Astrocyte (in vitro differentiated cells and primary cell): ENCODE measurements at places on chromosomes 6 and 20. TPM values are rescaled to one million over a fixed set of nuclear protein-coding genes. Genes with fewer than 3 reads are reported as not detected.

DNA sequence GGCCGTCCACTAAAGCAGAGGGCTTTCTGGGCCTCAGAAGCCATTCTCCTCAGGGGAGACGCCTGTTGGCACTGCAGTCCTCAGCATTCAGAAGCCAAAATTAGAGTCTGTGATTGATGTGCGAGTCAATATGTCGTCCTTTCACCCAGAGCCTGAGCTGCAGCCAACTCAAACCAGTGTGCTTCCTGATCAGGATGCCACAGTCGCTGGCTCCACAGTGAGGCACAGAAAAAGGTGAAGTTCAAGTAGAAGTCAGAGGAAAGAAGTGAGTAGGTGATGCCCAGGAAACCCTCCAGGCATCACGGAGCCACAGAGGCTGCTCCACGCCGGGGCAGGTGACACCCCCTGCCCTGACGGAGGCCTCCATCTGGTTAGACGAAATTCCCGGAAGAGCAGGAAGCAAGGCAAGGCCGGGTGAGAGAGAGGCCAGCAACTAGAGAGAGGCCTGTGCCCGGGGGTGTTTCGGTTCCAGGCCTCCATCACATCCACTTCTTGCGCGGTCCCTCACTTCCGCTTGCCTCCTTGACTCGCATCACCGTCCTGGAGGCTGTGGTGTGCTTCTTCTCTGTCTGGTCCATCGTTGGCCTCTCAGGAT, 177.7 kb upstream of the SNX9 start:
- DNase-seq, result no peak

Gene CPXM1
- total RNA-seq, result 10.6 and 10.9 TPM in 2 replicates

Gene TRMT6
- total RNA-seq, result 14.4 and 16.4 TPM in 2 replicates

- no peak for DNase-seq
Observed at GRCh38 chr6:154715446-154715845, 17.8 kb upstream of the SCAF8 start.

Gene PSMB9
- 34.1 and 42.8 TPM in 2 replicates for total RNA-seq

- peak; percentile 91 for DNase-seq
Observed at GRCh38 chr6:130587778-130588520, 222.1 kb downstream of the TMEM200A start.

- no peak for DNase-seq
Observed at GRCh38 chr20:47305667-47306066, 50.8 kb downstream of the ZMYND8 start.

GRCh38 chr6:105803442-105803841, 282.7 kb upstream of the PRDM1 start:
- peak; percentile 90 for DNase-seq

GRCh38 chr20:59371431-59371830, 71.0 kb downstream of the EDN3 start:
- no peak for DNase-seq

- no peak for DNase-seq
Observed at GRCh38 chr6:3293271-3294155, 34.8 kb downstream of the PSMG4 start.

DNA sequence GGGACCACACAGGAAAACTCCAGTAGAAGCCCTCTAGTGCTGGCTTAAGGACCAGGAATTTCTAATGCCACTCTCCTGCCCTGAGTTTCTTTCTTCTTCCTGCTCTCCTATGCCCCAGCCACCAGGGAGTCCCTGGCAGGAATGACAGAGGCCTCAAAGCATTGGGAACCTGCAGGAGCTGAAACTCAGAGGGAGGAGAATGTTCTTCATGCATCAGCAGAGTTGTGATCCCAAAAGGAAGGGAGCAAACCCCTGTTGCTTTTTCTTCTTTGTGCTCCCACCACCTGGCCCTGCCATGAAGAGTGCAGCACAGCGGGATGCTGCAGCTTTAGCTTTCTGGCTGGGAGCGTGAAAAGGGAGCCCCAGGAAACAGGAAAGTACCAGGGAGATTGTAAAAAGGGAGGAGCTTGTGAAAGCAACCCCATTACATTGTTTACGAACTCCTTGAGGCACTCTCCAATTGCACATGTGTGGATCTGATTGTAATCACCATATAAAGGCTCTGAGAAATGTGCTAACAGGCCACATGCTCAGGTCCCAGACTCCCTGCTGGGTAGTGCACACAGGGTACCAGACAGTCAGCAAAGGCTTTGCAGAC, 34.7 kb upstream of the FKBP1A start:
- no peak for DNase-seq

GRCh38 chr6:116300566-116300965, 20.8 kb upstream of the TSPYL1 start:
- DNase-seq, result no peak

DNA sequence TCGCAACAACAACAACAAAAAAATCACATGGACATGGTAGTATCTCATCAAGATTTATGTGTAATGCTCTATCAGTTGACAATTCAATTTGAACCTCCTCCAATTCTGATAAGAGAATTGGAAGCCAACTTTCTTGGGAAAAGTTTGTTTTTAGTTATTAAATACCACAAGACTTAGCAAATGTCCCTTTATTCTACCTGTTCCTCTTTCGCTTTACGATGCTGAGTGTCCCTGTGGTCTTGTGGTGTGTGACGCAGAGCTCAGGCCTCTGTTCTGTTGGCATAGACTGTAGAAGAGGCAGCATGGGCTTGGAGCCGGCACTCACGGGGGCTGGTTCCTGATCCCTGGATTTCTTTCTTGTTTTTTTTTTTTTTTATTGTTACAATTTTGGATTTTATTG, 76.7 kb downstream of the PSMB1 start:
- DNase-seq, result no peak

Gene DDO
- total RNA-seq, result not detected in 2 replicates

- DNase-seq, result no peak
Observed at GRCh38 chr6:33377171-33377570, 14.5 kb upstream of the KIFC1 start.

Gene EDN3
- not detected in 2 replicates for total RNA-seq

GRCh38 chr20:57330998-57331397, 1.4 kb downstream of the SPO11 start:
- no peak for DNase-seq

Gene CFAP206
- 0.60 and 0.79 TPM in 2 replicates for total RNA-seq

DNA sequence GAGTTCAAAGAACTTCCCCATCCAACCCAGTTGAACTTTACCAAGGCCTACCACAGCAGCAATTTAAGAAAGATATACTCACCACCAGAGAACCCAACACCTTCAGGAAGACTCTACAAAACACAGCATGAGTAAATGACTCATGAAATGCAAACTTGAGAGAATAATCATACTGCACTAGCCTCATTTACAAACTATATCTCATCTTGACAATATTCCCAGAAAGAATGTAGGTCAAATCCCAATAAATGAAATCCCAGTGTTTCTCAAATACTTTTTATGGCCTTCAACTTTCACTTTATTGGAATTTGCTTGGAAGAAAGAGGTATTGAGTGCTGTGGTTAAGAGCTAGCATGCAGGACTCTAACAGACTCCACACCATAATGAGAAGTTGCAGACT, 60.0 kb downstream of the FYN start:
- DNase-seq, result peak; percentile 89

DNA sequence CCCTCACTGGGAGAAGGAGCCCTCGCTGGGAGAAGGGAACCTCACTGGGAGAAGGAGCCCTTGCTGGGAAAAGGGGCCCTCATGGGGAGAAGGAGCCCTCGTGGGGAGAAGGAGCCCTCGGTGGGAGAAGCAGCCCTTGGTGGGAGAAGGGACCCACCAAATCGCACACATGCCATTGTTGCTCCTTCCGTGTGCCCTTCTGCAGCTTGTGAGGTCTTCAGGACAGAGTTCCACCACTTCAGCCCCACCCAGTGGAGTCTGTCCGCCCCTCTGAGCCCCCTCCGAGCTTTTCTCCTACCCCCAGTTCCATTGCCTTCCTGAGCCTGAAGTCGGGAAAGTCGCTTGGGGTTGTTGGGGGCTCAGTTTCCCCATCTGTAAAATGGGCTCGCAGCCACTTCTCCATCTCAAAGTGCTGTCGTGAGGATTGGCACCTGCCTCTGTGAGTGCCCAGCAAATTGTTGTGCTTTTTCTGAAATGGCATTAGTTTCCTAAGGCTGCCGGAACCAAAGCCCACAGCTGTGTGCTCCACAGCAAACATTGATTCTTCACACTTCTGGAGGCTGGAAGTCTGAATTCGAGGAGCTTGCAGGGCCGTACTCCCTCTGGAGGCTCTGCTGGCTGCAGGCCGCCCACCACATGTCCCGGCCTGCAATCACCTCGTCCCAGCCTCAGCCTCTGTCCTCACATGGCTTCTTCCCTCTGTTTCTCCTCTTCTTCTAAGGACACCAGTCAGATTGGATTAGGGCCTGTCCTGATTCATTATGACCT, 124.7 kb upstream of the PMEPA1 start:
- DNase-seq, result no peak

GRCh38 chr6:156773935-156774852, 3.0 kb upstream of the ARID1B start:
- no peak for DNase-seq

- DNase-seq, result no peak
Observed at GRCh38 chr6:98716341-98716740, 118.0 kb upstream of the POU3F2 start.

DNA sequence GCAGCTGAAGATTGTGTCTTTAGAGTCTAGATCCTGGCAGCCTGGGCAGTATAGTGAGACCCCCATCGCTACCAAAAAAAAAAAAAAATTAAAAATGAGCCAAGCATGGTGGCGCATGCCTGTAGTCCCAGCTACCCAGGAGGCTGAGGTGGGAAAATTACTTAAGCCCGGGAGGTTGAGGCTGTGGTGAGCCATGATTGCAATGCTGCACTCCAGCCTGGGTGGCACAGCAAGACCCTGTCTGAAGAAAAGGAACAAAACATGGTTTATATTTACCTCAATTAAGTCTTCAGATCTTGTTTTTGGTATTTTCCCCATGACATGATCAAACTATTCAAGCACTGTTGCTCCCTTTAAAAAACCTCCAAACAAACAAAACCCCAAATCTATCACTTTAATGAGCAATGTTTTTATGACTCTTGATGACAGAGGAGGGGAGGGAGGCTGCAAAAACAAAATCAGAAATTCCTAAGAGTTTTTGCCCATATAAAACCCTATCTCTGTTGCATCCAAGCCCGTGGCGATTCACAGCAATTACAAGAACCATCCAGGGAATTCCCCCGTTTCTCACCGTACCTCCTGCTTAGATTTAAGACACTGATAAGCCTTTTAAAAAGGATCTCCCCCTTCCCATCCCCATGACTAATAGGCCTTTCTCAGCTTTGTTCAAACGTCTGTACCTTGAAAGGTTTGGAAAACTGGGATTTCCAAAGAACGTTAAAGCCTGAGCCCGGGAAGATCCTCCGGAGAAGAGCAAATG, 259.9 kb downstream of the BMP7 start:
- peak; percentile 21 for DNase-seq
